ENCODE measurements at places on chromosomes 12 and 14. TPM values are rescaled to one million over a fixed set of nuclear protein-coding genes. Genes with fewer than 3 reads are reported as not detected.

DNA sequence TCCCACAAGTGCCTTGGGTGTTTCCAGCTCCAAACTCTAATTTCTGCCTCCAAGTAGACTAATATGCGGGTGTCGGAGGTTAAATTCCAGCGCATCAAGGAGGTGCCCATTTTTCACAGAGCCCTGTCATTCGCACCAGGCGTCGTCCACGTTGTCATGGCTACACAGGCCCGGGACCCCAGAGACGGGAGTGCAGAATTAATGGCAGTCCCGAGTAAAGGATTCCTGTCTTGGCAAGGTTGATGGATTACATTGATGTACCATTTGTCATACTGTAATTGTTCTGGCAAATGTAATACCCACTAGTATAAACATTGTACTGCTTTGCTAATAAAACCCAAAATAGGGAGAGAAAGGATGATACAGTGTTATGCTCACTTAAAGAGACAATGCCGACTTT is 222.9 kb upstream of the MYL2 start:
- no peaks in the 10 kb centered on the region for H3K36me3 ChIP-seq
- H3K27me3 ChIP-seq, result no peaks in the 10 kb centered on the region
- no peak overlapping the region for H3K4me3 ChIP-seq
- no peak overlapping the region for H3K27ac ChIP-seq
- DNase-seq, result no peak

DNA sequence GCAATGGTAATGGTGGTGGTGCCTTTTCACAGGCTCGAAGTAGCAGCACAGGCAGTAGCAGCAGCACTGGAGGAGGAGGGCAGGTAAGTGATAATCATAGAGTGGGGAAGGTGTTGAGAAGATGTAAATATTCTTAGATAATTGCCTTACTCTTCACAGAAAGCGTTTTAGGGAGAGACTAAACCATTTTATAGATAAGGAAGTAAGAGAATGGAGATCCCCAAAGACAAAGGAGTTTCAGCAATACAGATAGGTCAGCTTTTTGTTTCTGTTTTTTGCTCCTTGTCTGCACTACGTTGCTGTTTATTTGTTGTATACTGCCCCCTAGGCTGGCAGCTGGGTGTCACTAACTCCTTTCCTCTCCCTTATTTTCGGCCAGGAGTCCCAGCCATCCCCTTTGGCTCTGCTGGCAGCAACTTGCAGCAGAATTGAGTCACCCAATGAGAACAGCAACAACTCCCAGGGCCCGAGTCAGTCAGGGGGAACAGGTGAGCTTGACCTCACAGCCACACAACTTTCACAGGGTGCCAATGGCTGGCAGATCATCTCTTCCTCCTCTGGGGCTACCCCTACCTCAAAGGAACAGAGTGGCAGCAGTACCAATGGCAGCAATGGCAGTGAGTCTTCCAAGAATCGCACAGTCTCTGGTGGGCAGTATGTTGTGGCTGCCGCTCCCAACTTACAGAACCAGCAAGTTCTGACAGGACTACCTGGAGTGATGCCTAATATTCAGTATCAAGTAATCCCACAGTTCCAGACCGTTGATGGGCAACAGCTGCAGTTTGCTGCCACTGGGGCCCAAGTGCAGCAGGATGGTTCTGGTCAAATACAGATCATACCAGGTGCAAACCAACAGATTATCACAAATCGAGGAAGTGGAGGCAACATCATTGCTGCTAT is 2.0 kb downstream of the SP1 start:
- H3K4me3 ChIP-seq, result peak overlapping the region; percentile 50
- no peaks in the 10 kb centered on the region for H3K27me3 ChIP-seq
- H3K36me3 ChIP-seq, result peaks cover 25% of the 10 kb centered on the region
- H3K4me1 ChIP-seq, result peaks cover 47% of the 10 kb centered on the region
- peak overlapping the region; percentile 48 for H3K27ac ChIP-seq

The HDAC7 gene
- polyA plus RNA-seq, result 16.7 TPM

DNA sequence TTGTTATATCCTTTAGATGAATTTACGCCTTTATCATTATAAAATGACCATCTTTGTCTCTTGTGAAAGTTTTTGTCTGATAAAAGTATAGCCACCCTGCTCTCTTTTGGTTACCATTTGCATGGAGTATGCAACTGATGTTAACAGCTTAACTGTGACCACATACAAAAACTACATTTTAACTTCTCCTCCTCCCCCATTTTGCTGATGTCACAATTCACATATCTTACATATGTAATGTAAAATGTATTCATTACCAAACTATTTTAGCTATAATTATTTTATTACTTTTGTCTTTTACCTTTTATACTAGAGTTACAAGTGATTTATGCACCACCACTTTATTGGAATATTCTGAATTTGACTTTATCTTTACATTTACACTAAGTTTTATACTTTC is 184.5 kb upstream of the NPAS3 start:
- DNase-seq, result no peak
- no peaks in the 10 kb centered on the region for H3K4me1 ChIP-seq
- H3K27ac ChIP-seq, result no peak overlapping the region
- no peaks in the 10 kb centered on the region for H3K27me3 ChIP-seq
- H3K4me3 ChIP-seq, result no peak overlapping the region

The DHRS2 gene
- polyA plus RNA-seq, result not detected

GRCh38 chr12:49874142-49874897 is 29.4 kb downstream of the FAIM2 start:
- H3K36me3 ChIP-seq, result no peaks in the 10 kb centered on the region
- H3K4me1 ChIP-seq, result no peaks in the 10 kb centered on the region
- H3K27ac ChIP-seq, result no peak overlapping the region
- H3K27me3 ChIP-seq, result no peaks in the 10 kb centered on the region

GRCh38 chr12:12214635-12215131 is 52.2 kb downstream of the LRP6 start:
- H3K27me3 ChIP-seq, result no peaks in the 10 kb centered on the region
- no peak overlapping the region for H3K27ac ChIP-seq
- peaks cover 12% of the 10 kb centered on the region for H3K4me1 ChIP-seq
- DNase-seq, result no peak
- no peak overlapping the region for H3K4me3 ChIP-seq

DNA sequence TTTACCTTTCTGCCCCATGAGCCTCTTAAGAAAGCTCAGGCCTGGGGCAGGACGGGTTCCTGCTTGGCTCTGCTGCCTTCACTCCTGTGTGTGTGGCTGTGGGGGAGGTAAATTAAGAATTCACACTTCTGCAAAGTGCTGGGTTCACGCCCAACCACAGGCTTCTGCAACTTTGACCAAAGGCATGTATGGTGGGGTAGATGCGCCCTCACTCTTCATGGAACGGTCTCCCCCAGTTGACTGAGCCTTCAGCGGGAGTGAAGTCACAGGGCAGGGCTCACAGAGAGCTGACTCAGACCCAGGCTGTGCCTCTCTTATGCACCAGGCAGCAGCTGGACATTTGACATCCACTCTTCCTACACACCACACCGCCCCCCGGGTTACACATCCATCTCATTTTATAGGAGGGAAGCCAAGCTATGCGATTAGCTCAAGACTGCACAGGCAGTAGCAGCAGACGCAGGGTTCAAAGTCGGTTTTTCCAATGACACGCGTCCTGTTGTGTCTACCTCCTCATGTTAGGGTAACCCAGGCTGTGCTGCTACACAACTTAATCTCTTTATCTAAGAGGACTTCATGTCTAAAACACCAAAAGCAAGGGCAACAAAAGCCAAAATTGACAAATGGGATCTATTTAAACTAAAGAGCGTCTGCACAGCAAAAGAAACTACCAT is 15.4 kb upstream of the BCL11B start:
- DNase-seq, result no peak
- H3K4me1 ChIP-seq, result no peaks in the 10 kb centered on the region
- no peaks in the 10 kb centered on the region for H3K27me3 ChIP-seq
- no peaks in the 10 kb centered on the region for H3K36me3 ChIP-seq
- no peak overlapping the region for H3K27ac ChIP-seq

The FSCB gene
- not detected for polyA plus RNA-seq

DNA sequence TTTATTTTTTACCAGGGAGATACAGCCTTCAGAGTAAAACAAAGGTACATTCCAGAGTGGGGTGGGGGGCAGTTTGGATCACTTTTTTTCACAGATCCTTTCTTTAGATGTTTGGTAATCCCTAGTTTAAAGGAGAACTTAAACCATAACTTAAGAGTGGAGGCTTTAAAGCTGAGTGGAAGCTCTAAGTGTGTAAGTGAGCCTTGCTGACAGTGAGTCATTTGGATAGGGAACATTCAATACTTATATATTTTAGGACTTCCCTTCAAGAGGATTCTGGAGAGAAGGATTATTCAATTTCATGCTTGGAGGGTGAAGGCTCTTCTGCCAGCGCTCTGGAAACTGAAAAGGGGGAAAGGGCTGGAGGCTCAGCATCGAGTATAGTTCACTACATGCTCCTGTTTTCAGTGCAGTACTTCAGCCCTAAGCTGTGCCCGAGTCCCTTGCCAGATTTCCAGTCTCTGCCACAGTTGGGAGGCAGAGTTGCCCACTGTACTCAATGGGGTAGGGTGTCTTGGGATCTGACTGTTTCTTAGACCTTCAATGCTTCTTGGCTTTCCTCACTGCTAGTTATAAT is 8.4 kb downstream of the PRKAG1 start:
- DNase-seq, result no peak
- H3K27me3 ChIP-seq, result no peaks in the 10 kb centered on the region
- no peaks in the 10 kb centered on the region for H3K4me1 ChIP-seq

- no peak overlapping the region for H3K27ac ChIP-seq
- H3K4me3 ChIP-seq, result no peak overlapping the region
- H3K36me3 ChIP-seq, result no peaks in the 10 kb centered on the region
- no peak for DNase-seq
- H3K4me1 ChIP-seq, result no peaks in the 10 kb centered on the region
- H3K27me3 ChIP-seq, result no peaks in the 10 kb centered on the region
Measured at GRCh38 chr12:4009979-4010704, 136.9 kb upstream of the PARP11 start.

The VCPKMT gene
- polyA plus RNA-seq, result 13.4 TPM

GRCh38 chr14:52279408-52279807 is 11.9 kb downstream of the PTGDR start:
- H3K36me3 ChIP-seq, result no peaks in the 10 kb centered on the region
- DNase-seq, result no peak
- no peak overlapping the region for H3K4me3 ChIP-seq
- H3K4me1 ChIP-seq, result no peaks in the 10 kb centered on the region

- no peak overlapping the region for H3K4me3 ChIP-seq
- H3K27ac ChIP-seq, result no peak overlapping the region
- H3K36me3 ChIP-seq, result no peaks in the 10 kb centered on the region
Measured at GRCh38 chr14:86221000-86221399, 691.1 kb downstream of the FLRT2 start.

GRCh38 chr12:6821591-6822425 is at the start of gene GPR162:
TSS of gene GPR162 (plus strand) at chr12:6821821. CDS start at chr12:6823899, 2,078 bp downstream.
- no peak for DNase-seq
- H3K4me1 ChIP-seq, result no peaks in the 10 kb centered on the region
- no peaks in the 10 kb centered on the region for H3K36me3 ChIP-seq
- no peaks in the 10 kb centered on the region for H3K27me3 ChIP-seq

GRCh38 chr14:94768521-94769390 is 1.2 kb downstream of the GSC start:
- DNase-seq, result no peak
- H3K4me1 ChIP-seq, result no peaks in the 10 kb centered on the region
- no peak overlapping the region for H3K27ac ChIP-seq

GRCh38 chr12:80791863-80792262 is 75.2 kb downstream of the MYF5 start:
- no peak overlapping the region for H3K27ac ChIP-seq
- H3K4me1 ChIP-seq, result no peaks in the 10 kb centered on the region
- H3K36me3 ChIP-seq, result no peaks in the 10 kb centered on the region
- H3K27me3 ChIP-seq, result no peaks in the 10 kb centered on the region

DNA sequence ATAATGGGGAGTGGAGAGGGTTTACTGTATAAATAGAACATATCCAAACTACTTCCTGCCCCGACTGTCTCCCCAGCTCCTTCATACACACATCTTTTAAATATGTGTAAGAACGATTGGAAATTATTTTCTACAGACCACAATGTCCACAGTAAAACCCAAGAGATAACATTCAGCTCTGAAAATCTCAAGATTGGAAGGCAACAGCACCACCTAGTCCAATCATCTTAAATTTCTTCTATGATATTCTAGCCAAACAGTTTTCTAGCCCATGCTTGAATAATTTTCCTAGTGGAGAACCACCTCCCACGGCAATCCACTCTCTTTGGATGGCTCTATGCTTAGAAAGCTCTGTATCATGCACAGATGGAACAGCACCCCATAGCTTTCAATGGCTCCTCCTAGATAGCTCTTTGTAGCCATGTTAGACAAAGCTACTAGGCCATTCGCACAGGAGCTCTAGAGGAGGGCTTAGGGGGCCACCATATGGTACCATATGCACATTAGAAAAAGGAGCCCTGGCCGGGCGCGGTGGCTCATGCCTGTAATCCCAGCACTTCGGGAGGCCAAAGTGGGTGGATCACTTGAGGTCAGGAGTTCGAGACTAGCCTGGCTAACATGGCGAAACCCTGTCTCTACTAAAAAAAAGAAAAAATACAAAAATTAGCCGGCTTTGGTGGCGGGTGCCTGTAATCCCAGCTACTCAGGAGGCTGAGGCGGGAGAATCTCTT is 18.1 kb downstream of the VDR start:
- no peak overlapping the region for H3K4me3 ChIP-seq
- no peaks in the 10 kb centered on the region for H3K36me3 ChIP-seq
- no peak for DNase-seq
- no peak overlapping the region for H3K27ac ChIP-seq
- no peaks in the 10 kb centered on the region for H3K27me3 ChIP-seq

GRCh38 chr12:47306130-47306529 is 226.4 kb upstream of the AMIGO2 start:
- DNase-seq, result no peak
- H3K4me1 ChIP-seq, result peaks cover 3% of the 10 kb centered on the region

The RAD51AP1 gene
- polyA plus RNA-seq, result 0.73 TPM

DNA sequence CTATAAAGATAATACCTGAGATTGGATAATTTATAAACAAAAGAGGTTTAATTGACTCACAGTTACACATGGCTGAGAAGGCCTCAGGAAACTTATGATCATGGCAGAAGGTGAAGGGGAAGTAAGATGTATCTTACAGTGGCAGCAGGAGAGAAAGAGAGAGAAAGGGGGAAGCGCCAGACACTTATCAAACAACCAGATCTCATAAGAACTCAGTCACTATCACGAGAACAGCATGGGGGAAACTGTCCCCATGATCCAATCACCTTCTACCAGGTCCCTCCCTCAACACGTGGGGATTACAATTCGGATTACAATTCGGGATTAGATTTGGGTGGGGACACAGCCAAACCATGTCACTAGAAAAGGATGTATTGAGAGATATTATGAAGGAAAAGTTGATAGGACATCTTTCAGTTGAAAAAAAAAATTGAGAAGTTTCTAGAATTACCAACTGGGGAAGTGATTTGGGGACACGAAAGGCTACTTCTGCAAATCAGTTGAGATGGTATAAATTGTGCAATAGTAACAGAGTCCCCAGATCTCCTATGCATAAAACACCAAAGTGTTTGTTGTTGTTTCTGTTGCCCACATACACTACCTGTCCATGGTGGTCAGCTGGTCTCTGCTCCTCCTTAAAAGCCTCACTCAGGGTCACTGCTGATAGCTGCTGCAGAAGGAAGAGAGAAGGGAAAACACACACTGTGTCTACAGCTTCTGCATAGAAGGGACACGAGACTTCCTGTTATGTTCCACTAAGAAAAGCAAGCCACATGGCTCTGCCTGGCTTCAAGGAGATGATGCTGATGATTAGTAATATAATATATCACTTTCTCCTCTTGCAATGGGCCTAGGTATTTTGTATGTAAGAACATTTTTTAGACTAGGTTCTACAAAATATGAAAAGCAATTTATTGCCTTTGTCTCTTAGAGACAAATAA is 465.5 kb downstream of the PDZRN4 start:
- no peaks in the 10 kb centered on the region for H3K36me3 ChIP-seq
- no peak for DNase-seq
- H3K27ac ChIP-seq, result no peak overlapping the region
- no peaks in the 10 kb centered on the region for H3K27me3 ChIP-seq

All from naive thymus-derived CD4-positive, alpha-beta T cell (primary cell).